Spinal cord (tissue), 10 donors: ENCODE measurements at places on chromosomes 16 and 17. TPM values are rescaled to one million over a fixed set of nuclear protein-coding genes. Genes with fewer than 3 reads are reported as not detected.

CD300LG gene
- polyA plus RNA-seq: 0.40 TPM

ZNRF1 gene
- polyA plus RNA-seq: 103 TPM

SHISA6 gene
- 72.5 TPM for polyA plus RNA-seq

RNF135 gene
- 10.2 TPM for polyA plus RNA-seq

UTS2R gene
- polyA plus RNA-seq: 0.19 TPM

PRRT2 gene
- 226 TPM for polyA plus RNA-seq

STRADA gene
- 108 TPM for polyA plus RNA-seq

CDRT15L2 gene
- not detected for polyA plus RNA-seq

RSKR gene
- 21.6 TPM for polyA plus RNA-seq

GRCh38 chr17:1473841-1474240 lies 17.8 kb upstream of the CRK start:
- DNase-seq: no peak

DNA sequence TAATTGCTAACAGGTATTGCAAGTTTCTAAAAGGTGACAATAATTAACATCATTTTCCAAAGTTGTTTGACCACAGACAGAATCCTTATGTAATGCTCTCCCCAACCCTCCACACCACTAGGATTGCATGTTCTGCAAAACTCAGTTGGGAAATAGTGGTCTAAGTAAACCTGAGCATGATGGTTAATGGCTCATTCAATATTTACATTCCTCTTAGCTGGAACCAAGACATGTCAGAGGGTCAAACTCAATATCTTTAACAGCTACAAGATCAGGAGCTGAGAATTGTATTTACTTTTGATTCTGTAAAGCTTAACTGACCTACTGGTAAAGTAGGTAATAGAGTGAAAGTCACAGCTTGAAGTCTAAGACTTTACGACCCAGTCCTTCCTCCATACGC lies 10.2 kb downstream of the MFSD6L start:
- DNase-seq: no peak

DNA sequence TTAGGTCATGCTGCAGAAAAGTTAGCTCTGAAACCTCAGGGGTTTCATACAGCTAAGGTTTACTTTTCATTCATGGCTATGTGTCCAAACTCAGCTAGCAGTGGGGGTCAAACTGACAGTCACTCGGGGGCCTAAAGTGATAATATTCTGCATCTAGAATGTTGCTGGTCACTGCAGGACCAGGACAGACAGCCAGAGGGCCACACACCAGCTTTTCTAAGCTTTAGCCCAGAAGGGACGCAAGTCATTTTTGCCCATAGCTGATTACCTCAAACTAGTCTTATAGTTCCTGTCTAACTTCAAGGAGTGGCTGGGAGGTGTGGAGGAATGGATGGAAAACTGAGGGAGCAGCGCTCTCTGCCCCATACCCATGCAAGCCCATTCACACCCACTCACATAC lies 163.0 kb upstream of the NLRP1 start:
- DNase-seq: no peak

DNA sequence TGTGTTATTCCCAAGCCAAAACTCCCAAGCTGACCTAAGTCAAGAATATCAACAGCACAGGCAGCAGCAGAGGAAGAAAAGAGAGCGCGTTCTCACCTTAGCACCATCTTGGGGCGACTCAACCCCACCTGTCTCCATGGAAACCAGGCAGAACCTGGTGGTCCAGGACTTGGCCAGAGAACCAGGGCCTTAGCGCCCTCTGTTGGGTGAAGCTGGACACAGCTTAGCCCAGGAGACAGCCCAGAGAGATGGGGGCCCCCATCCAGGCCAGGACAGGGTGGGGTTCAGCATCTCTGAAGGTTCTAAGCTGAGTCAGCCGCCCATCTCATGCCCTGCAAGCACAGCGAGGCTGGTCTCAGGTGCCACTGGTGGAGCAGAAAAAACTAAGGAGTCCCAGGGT lies 60.1 kb upstream of the TMEM132E start:
- peak; percentile 77 for DNase-seq

DNA sequence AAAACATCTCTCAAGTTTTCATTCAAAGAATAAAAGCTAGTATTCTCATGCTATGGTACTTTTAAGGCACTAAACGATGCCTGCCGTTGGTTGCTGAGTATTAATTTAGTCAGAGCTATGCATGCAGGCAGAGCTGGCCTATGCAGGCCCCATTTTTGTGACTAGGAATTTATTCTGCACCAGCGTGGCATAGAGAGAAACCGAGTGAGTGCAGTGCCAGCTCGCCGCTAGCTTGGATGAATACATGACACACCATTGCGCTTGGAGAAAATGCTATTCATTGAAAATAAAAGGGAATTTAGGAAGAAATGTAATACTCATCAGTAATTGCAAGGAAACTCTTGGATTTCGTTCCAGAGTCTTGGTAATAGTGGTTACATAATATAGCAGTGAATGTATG lies 231.6 kb upstream of the RBFOX1 start:
- DNase-seq: no peak

DNA sequence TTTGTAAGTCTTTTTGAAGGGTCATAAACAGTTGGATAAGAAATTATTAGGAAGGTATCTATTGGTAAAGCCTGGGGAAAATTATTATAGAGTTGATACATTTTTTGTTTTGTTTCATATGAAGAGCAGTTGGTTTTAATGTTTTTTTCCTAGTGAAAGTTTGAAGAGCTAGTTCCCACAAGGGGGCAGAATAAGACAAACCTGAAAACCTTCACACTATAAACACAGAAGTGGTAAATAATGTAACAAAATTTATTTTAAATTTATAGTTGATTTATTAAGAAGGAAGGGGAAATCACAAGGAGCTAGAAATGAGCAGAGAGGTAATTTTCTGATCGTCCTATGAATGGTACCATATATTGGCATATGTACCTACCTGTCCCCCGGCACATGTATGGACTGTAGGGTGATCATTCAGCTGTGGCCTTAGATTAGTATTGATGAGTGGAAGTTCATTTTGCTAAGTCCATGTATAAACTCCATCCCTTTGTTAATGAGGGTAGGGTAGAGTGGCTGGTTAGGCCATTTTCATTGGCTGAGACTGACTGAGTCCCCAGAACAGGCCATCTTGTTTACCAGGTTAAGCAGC lies 116.3 kb downstream of the TANC2 start:
- DNase-seq: no peak

- peak; percentile 79 for DNase-seq
Measured at GRCh38 chr16:89556750-89557689, 3.5 kb upstream of the RPL13 start.

DNA sequence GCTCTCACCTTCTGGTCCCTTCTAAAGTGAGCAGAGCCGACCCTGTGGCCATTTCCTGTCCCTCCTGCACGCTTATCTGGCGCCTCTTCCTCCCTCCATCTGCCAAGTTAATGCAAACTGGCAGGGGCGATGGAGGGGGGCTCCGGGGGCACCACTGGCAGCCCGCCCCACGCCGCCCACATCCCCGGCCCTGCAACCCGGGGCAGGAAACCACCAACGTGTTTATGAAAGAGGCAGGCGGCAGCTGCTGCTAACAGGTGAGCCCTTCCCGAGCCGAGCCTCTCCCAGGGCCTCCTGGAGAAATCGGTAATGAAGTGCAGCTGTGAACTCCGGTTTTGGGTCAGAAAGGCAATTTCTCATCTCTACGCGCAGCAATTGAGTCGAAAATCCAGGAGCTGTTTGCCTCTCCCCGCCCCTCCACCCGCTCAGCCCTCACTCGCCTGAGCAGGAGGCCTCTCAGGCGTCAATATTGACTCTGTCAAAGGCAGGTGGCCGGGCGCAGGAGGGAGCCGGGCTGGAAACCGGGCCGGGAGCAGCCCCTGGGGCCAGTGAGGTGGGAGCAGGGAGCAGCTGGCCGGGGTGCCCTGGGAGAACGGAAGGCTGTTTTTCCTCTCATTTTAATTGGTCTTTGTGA lies 164.4 kb upstream of the GSE1 start:
- peak; percentile 90 for DNase-seq

DNA sequence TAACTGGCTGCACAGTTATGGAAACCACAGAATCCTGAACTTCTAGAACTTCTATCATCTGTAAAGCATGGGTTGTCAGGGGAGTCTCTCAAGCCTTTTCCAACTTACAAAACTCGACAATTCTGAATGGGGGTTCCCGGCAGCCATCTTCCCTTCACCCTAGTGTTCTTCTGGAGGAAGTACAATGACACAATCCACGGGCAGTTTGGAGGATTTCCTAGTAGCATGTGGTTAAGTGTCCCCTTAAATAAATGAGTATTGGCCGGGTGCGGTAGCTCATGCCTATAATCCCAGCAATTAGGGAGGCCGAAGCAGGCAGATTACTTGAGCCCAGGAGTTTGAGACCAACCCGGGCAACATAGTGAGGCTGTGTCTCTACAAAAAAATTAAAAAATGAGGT lies 2.1 kb downstream of the SLC16A6 start:
- DNase-seq: no peak

DNA sequence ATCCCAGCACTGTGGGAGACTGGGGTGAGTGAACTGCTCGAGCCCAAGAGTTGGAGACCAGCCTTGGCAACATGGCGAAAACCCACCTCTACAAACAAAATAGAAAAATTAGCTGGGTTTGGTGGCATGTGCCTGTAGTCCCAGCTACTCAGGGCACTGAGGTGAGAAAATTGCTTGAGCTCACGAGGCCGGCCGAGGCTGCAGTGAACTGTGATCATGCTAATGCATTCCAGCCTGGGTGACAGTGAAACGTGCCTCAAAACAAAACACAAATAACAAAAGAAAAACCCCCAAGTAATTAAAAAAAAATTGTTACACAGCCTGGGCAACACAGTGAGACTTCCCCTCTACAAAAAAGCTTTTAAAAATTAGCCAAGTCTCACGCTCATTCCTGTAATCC lies 5.0 kb downstream of the CCDC47 start:
- no peak for DNase-seq

- no peak for DNase-seq
Measured at GRCh38 chr16:17461951-17462729, 8.6 kb downstream of the XYLT1 start.

- DNase-seq: no peak
Measured at GRCh38 chr17:72646176-72646575, 446.3 kb downstream of the SLC39A11 start.

GRCh38 chr16:4578961-4579530 lies 22.9 kb downstream of the C16orf96 start:
- no peak for DNase-seq
